ENCODE measurements at places on chromosomes 5 and 9.

DNA sequence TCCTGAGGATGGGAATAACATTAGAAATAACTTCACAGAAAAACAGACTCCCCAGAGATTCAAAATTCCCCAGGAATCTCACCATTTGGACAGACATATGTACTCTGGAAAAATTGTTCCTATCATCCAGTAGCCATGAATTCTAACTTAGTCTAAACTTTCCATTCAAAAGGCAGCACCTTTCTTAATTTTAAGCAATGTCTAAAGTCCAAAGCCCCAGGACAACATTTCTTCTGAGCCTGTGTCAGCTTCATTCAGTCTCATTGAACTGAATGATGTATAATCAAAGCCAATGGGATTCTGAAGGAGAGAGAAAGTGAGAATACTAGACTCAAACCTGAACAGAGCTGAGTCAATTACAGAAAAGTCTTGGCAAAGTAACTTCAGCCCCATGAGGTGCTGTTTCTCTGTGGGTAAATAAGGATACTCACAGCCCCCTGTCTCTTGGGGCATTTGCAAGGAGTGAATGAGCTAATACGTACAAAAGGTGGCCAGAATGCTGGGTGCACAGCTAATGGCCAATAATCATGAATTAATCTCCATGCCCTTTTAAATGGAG, 140.6 kb downstream of the SEMA5A start:
- DNase-seq, result no peak

- DNase-seq, result peak; percentile 8
Measured at GRCh38 chr9:124122813-124123462, 111.4 kb downstream of the LHX2 start.

- DNase-seq, result no peak
Measured at GRCh38 chr9:18756712-18757125, 276.3 kb downstream of the SAXO1 start.

DNA sequence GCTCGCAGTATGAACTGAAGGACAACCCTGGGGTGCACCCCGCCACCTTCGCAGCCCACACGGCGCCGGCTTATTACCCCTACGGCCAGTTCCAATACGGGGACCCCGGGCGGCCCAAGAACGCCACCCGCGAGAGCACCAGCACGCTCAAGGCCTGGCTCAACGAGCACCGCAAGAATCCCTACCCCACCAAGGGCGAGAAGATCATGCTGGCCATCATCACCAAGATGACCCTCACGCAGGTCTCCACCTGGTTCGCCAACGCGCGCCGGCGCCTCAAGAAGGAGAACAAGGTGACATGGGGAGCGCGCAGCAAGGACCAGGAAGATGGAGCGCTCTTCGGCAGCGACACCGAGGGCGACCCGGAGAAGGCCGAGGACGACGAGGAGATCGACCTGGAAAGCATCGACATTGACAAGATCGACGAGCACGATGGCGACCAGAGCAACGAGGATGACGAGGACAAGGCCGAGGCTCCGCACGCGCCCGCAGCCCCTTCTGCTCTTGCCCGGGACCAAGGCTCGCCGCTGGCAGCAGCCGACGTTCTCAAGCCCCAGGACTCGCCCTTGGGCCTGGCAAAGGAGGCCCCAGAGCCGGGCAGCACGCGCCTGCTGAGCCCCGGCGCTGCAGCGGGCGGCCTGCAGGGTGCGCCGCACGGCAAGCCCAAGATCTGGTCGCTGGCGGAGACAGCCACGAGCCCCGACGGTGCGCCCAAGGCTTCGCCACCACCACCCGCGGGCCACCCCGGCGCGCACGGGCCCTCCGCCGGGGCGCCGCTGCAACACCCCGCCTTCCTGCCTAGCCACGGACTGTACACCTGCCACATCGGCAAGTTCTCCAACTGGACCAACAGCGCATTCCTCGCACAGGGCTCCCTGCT, 3.8 kb downstream of the IRX1 start:
- DNase-seq, result no peak

DNA sequence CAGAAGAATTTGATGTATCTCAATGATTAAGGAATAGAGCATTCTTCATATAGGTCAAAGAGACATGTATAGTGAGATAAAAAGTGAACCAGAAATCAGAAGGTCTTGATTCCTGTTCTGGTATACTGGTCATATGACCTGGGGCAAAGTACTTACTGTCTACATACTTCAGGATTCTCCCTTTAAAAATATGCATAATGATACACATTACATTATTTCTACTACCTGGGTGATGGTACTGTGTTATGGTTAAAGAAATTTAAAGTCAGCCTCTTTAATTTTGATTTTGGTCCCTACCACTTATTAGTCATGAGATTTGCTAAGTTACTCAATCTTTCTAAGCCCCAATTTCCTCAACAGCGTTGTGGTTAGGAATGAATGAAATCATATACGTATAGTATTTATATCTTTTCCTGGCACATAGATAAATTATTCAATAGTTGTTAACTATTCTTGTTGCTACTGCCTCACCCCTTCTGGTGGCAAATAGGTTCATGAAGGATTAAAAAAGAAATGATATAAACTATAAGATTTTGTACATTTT, 984.1 kb downstream of the TLE4 start:
- DNase-seq, result no peak

DNA sequence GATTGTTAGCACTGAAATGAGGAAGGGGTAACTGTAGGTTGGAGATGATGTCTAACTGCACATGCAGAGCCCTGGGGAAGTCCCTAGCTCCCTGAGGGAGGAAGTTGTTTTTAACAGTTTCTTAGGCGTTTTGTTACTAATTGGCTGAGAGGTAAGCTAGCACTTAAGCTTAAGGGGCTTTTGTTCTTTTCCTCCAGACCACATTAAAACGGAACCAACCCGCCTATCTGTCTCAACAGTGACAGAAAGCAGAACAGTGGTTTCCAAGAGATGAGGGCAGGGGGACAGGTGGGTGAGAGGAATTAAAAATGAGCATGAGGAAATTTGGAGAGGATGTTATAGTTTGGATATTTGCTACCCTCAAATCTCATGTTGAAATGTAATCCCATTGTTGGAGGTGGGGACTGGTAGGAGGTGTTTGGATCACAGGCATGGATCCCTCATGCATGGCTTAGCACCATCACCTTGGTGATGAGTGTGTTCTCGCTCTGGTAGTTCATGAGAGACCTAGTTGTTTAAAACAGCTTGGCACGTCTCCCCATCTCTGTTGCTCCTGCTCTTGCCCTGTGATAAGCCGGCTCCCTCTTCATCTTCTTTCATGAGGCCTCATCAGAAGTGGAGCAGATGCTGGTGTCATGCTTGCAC, 38.9 kb downstream of the LYRM7 start:
- peak; percentile 87 for DNase-seq

DNA sequence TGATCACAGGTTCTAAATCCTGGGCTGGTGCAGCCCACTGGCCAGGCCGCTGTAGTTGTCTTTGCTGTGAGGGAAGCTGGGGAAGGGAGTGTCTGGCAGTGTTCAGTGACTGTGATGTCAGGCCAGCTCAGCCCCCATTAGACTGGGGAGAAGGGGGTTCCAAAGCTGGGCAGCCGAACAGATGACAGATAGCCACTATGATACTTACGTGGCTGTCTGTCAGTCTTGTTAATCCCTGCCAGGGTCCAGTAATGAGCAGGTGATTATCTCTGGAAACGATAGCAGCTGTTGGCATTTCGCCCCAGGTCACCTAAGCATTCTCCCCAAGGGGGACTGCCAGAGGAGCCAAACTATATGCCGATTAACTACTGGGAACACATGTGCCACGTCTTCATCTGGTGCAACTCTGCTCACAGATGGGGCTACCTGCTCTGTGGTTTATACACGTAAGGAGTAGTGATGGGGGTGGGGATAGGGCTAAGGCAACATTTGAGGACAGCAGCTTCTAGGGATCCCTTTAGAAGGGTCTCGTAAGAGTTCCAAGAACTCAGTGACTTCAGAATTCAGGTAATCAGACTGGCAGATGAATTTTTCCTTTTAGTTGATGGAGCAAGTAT, 396.3 kb downstream of the KDM4C start:
- DNase-seq, result no peak

DNA sequence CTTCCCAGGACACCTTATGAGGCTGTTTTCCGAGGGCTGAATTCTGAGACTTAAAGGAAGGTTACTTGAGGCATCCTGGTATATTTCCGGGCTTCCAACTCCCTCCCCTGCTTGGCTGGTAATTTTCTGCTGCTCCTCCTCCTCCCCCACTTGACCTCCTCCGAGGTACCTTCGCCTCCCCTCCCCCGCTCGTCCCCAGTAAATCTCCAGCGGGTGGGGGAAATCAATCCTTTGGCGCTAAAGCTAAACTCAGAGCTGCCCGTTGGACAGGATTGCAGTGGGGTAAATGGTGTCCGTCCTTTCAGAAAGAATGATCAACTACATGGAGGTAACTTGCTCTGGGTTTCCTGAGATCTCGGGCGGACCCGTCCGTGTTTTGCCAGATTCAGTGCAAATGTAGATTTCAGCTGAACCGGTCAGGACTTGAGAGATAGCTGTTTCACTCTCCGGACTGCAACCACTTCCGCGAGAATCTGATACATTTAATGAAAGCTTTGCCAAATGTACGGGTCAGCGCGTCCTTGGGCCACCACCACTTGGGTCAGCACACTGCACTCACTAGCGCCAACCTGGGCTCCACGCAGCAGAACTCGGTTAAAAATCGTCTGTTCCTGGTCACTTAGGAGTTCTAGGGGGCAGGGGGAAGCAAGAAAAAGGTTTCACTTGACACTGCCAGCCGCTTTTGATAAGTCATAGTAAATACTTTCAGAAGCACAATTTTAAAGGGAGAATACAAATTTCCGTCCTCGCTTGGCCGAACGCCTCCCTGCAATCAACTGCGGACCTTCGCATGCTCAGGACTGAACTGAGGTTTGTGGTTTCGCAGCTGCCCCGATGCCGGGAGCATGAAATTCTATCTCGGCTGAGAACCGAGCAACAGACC, 4.6 kb upstream of the ISL1 start:
- no peak for DNase-seq

- no peak for DNase-seq
Measured at GRCh38 chr9:91303741-91304415, 57.8 kb downstream of the AUH start.
